ENCODE measurements at places on chromosomes 1 and 21.

DNA sequence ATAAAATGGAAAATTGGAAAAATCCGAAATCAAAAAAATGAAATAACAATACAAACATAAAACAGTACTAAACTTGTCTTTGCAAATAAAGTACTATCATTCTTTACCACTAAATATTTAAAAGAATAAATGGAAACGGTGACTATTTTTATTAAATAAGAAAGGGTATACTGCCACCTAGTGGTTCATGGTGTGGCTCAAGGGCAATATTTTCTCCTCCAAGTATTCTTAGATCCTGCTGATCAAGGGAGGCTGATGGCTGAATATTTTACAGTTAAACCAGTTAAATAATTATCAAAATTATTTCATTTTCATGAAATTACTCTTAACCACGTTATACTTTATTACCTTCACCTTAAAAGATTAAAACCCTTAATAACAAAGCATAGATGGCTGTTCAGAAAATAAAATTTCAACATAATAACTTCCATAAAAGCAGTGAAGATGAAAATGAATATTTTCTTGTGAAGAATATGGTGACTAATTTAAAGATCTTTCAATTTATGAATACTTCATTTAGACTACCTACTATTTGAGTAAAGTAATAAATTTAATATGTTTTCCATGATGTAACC, 1793.9 kb downstream of the NCAM2 start:
- peak; percentile 11 for DNase-seq

- DNase-seq: no peak
These were observed 131.6 kb downstream of the LHX8 start for GRCh38 chr1:75265792-75266191.

- DNase-seq: peak; percentile 71
These were observed 109.5 kb upstream of the SIM2 start for GRCh38 chr21:36589352-36589971.

DNA sequence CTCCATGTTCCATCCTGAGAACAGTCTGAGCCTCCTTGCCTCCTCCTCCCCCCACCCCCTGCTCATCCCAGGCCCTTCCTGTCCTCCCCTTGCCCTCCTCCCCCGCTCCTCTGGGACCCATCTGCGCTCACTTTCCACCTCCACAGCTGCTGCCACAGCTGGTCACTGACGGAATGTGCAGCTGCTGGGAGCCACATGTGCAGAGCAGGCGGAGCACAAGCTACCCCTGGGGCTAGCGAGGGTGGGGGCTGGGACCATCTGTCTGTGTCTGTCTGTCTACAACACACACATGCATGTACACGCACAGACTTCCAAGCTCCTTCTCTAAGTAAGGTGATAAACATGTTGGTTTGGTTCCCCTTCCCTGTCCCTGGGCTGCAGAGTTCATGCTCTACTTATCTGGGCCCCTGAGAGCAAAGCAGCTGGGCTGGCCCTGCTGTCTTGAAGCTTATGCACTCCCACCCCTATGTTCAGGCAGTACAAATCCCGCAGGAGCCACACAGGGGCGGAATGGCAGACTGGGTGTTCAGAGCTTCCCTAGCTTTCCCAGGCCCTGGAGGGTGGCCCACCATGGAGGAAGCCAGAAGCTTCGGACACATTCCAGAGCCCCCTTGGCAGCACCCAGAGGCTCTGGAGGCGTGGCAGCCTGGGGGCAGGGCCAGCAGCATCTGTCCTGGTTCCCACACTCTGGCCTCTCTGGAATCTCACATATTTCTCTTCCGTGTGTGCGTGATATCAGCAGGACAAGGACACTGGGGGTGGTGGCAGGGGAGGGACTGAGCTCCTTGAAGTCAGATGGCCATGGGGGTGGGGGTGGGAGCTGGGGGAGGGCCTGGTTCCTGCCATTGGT, 7.0 kb upstream of the HEYL start:
- peak; percentile 82 for DNase-seq

GRCh38 chr21:28832013-28832714, 160.5 kb downstream of the LTN1 start:
- DNase-seq: no peak

GRCh38 chr1:157770442-157771043, 6.4 kb downstream of the FCRL2 start:
- DNase-seq: peak; percentile 44

DNA sequence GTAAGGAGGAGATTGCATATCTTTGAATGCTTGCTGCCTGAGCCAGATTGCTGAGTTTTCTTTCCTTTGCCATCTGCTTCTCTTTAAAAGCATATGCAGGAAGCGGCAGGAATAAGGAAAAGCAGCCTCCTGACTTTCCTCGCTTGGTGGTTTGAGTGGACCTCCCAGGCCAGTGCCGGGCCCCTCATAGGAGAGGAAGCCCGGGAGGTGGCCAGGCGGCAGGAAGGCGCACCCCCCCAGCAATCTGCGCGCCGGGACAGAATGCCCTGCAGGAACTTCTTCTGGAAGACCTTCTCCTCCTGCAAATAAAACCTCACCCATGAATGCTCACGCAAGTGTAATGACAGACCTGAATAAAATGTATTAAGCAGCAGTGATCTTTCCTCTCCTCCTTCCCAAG, 1.5 kb downstream of the CORT start:
- DNase-seq: no peak

DNA sequence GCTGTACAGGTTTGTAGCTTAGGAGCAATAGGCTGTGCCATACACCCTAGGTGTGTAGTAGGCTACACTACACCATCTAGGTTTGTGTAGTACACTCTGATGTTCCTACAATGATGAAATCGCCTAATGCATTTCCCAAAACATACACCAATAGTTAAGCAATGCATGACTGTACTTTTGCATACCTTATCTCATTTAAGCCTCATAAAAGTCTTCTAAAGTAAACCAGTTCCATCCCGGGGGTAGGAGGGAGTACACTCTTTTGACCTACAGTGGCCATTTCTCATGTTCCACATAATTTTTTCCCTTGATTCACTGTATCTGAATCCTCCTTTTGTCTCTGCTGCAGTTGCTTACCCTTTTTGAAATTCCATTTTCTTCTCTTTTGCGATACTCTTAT, 12.2 kb downstream of the TRMT13 start:
- DNase-seq: no peak

- no peak for DNase-seq
These were observed 152.2 kb upstream of the KRTAP19-8 start for GRCh38 chr21:31190516-31190915.

GRCh38 chr1:16026723-16027484, 5.1 kb downstream of the CLCNKA start:
- DNase-seq: no peak

GRCh38 chr1:223771814-223772770, 59.8 kb downstream of the CAPN2 start:
- DNase-seq: no peak

DNA sequence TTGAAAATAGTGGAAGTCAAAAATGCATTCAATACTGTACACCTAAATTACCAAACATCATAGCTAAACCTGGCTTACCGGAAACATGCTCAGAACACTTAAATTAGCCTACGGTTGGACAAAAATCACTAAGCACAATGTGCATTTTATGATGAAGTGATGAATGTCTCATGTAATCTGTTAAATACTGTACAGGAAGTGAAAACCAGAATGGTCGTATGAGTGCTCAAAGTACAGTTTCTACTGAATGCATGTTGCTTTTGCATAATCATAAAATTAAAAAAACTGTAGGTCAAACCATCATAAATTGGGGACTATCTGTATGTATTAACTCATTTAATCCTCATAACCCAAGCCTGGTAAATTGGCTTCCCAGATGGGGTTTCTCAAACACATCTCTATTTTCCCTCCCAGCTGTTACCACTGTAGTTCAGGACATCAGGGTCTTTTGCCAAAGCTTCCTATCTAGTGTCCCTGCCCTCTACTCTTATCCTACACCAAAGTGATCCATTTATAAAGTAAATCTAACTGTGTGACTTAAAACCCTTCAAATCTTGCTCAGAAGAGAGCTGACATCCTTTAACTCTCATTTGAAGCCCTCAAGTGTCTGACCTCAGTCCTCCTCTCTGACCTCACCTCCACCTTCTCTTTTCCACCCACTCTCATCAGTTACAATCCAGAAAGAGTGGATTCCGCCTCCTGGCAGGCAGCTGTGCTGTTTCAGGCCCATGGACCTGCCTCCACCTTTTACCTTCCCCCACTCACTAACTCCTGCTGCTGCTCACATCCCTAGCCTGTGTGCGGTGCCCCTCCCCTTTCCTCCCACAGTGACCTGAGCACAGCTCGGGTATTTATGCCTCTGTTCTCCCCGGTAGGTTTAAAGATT, 356.4 kb upstream of the ST6GALNAC5 start:
- DNase-seq: peak; percentile 57

- DNase-seq: no peak
These were observed 18.6 kb upstream of the COQ8A start for GRCh38 chr1:226921504-226921903.

DNA sequence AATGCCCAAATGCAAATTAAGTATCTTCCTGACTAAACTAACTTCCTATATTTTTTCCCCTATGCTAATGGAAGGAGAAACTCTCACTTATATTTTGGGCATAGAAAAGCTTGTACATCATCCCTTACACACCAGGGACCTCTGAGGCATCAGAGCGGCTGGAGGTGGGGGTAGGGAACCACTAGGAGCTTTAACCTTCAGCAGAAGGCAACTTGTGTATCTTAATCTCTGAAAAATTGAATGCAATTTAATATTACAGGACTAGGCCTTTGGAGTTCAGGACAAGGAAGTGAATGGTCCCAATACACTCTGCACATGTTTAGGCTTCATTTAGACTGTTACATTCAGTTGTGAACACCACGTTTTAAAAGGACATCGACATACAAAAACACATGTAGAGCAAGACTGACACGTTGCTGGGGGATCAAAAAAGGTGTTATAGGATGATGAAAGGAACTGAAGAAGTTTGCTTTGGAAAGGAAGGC, 85.9 kb downstream of the NAV1 start:
- DNase-seq: no peak

DNA sequence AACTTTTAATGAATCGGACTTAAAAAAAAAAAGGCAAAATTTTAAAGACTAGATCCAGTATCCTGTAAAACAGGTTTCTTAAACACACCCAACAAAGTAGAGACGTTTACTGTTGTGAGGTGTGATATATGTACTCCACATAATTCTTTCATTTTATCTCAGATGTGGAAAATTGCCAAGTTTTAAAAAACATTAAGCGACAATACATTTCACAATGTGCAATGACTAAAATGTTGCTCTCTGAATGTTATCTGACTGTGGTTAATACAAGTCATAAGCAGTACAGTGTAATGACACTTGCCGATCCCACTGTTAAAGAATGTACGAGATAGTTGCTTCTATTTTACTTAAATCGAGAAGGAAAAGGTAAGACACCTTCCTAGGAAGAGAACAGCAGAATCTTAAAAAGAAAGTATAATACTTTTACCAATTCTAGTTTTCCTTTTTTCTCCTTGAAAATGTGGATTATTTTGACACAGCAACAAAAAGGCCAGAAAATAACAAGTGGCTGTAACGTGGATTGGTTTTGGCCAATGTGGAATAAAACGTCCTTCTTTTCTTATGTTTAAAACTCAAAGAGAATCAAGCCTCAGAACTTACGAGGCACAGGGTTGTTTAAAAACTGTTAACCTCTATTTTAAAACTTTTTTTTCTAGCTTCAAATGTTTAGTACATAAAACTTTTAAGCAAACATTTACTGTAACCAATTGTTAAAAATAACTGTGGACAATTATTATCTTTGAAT, 51.4 kb downstream of the TP53BP2 start:
- DNase-seq: no peak

- no peak for DNase-seq
These were observed 458.1 kb downstream of the DISC1 start for GRCh38 chr1:232084584-232085223.

GRCh38 chr1:233735847-233736246, 121.9 kb downstream of the KCNK1 start:
- DNase-seq: no peak

DNA sequence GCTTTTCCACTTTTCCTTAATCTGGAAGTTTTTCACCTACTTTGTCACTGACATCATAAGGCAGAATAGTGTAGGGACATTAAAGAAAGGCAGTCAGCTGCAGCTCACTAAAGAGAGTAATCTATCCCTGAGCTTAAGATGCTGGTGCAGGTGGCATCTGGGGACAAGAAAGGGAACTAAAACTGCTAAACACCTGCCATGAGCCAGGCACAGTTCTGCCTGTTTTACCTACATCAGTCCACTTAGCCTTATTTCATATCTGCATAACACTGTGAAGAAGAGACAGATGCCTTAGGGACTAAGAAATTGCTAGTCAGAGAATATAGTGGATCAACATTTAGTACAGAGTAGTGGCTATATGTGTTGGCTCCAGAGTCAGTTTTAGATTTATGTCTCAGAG, 88.1 kb downstream of the GPATCH2 start:
- DNase-seq: peak; percentile 66

DNA sequence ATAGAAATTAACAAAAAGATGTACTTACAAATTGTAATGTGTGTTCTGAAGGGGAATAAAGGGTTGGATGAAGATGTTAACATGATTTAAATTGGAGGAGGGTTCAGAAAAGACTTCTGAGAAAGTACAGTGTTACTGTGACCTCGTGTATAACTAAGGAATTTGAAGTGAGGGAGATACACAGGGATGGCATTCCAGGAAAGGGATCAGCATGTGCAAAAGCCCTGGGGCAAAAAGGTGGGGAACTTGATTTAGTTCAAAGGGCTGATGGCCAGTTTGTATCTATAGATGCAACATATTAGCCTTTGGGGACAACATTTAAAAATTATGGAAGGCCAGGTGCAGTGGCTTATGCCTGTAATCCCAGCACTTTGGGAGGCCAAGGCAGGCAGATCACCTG, 33.3 kb upstream of the DEGS1 start:
- no peak for DNase-seq

Measured in WERI-Rb-1 (cell line).